ENCODE measurements at places on chromosomes 3 and 15. TPM values are rescaled to one million over a fixed set of nuclear protein-coding genes. Genes with fewer than 3 reads are reported as not detected.

The GOLGA8N gene
- 1.7 TPM for total RNA-seq

The SEMA4B gene
- 66.5 TPM for total RNA-seq

The TMCO5A gene
- not detected for total RNA-seq

The P2RY12 gene
- total RNA-seq: not detected

Data from A549 treated with GW870086 at 1 μM for 4 hours (cell line).